A549 treated with CpdA at 1 μM for 4 hours (cell line): ENCODE measurements at places on chromosomes 2 and 18. TPM values are rescaled to one million over a fixed set of nuclear protein-coding genes. Genes with fewer than 3 reads are reported as not detected.

The RGPD4 gene
- 0.06 to 0.07 TPM (median 0.06 TPM) in 4 of 5 replicates, not detected in the other for total RNA-seq

The SLC8A1 gene
- 0.40 to 0.59 TPM (median 0.48 TPM) in 5 replicates for total RNA-seq

The IL36RN gene
- total RNA-seq = 0.03 to 0.07 TPM (median 0.06 TPM) in 4 of 5 replicates, not detected in the other

The CRYGC gene
- not detected in 5 replicates for total RNA-seq

The RESP18 gene
- total RNA-seq = not detected in 5 replicates

The IL36A gene
- total RNA-seq = not detected in 5 replicates

The GNAL gene
- 4.6 to 8.6 TPM (median 4.9 TPM) in 5 replicates for total RNA-seq

The KCNG2 gene
- total RNA-seq = not detected in 5 replicates
